ENCODE measurements at places on chromosomes 6 and 20. TPM values are rescaled to one million over a fixed set of nuclear protein-coding genes. Genes with fewer than 3 reads are reported as not detected.
A peak's percentile ranks its signal among the peaks of the same experiment; 100 is the strongest.

- H3K36me3 ChIP-seq = no peaks in the 10 kb centered on the region
- H3K27ac ChIP-seq = no peak overlapping the region
- no peaks in the 10 kb centered on the region for H3K4me1 ChIP-seq
- H3K4me3 ChIP-seq = no peak overlapping the region
These were observed 75.2 kb upstream of the ADGRF1 start for GRCh38 chr6:47117314-47117713.

- H3K4me3 ChIP-seq = no peak overlapping the region
- DNase-seq = no peak
- no peaks in the 10 kb centered on the region for H3K4me1 ChIP-seq
These were observed 497.0 kb downstream of the MAFB start for GRCh38 chr20:40192081-40192480.

Gene ISM1
- not detected for total RNA-seq

Gene ALDH5A1
- 0.78 TPM for total RNA-seq

Gene RAET1L
- not detected for total RNA-seq

- no peaks in the 10 kb centered on the region for H3K4me1 ChIP-seq
- peak; percentile 61 for DNase-seq
- H3K4me3 ChIP-seq = no peak overlapping the region
- H3K36me3 ChIP-seq = no peaks in the 10 kb centered on the region
- no peaks in the 10 kb centered on the region for H3K27me3 ChIP-seq
These were observed 559.6 kb downstream of the RFPL4B start for GRCh38 chr6:112906726-112907125.

DNA sequence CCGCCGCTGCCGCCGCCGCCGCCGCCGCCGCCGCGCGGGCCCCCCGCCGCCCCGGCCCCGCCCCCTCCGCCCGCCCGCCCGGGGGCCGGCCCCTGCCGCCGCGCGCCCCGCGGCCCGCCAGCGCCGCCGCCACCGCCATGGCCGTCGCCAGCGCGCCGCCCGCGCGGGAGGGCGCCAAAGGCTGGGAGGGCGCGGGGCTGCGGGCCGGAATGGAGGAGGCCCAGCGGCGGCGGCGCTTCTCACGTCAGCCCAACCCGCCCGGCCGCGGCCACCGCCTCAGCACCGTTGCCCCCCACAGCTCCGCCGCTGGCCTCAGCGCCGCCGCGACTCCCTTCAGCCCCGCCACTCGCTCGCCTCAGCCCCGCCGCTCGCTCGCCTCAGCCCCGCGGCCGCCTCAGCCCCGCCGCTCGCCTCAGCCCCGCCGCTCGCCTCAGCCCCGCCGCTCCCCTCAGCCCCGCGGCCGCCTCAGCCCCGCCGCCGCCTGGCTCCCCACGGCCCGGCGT, 258 bp downstream of the PHF10 start:
- H3K4me1 ChIP-seq = peaks cover 18% of the 10 kb centered on the region
- peak overlapping the region; percentile 96 for H3K4me3 ChIP-seq
- no peak for DNase-seq
- no peak overlapping the region for H3K27ac ChIP-seq

- peaks cover 16% of the 10 kb centered on the region for H3K36me3 ChIP-seq
- H3K4me3 ChIP-seq = peak overlapping the region; percentile 96
- no peaks in the 10 kb centered on the region for H3K27me3 ChIP-seq
- peak; percentile 2 for DNase-seq
- peaks cover 9% of the 10 kb centered on the region for H3K4me1 ChIP-seq
These were observed 533 bp downstream of the OSTM1 start for GRCh38 chr6:108074057-108074358.

DNA sequence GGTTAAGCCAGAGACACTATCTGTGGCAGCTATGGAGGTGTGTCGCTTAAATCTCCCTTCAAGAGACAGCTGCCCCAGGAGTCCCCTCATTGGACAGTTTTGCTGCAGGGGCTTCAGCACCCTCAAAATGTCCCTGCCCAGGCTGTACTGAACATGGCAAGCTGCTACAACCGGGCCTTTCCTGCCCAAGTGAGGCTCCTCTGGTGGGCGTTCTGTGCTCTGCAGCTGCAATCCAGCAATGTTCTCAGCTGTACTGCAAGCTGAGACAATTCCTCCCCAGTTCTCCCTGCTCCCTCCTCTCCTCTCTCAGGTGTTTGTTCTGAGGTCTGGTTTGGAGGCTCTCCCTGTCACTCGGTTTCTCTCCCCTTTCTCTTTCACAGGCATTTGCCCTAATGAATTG, 190.8 kb upstream of the LAMP5 start:
- H3K4me1 ChIP-seq = peaks cover 9% of the 10 kb centered on the region
- H3K27me3 ChIP-seq = no peaks in the 10 kb centered on the region
- no peaks in the 10 kb centered on the region for H3K36me3 ChIP-seq
- no peak for DNase-seq

GRCh38 chr6:129578315-129578714, 131.7 kb downstream of the ARHGAP18 start:
- no peaks in the 10 kb centered on the region for H3K27me3 ChIP-seq
- H3K36me3 ChIP-seq = peaks cover 4% of the 10 kb centered on the region
- DNase-seq = no peak
- H3K27ac ChIP-seq = no peak overlapping the region
- H3K4me1 ChIP-seq = peaks cover 11% of the 10 kb centered on the region
- no peak overlapping the region for H3K4me3 ChIP-seq

- H3K27ac ChIP-seq = no peak overlapping the region
- no peaks in the 10 kb centered on the region for H3K27me3 ChIP-seq
- H3K36me3 ChIP-seq = no peaks in the 10 kb centered on the region
- H3K4me3 ChIP-seq = no peak overlapping the region
These were observed 526.6 kb upstream of the MARCKS start for GRCh38 chr6:113330636-113330946.

DNA sequence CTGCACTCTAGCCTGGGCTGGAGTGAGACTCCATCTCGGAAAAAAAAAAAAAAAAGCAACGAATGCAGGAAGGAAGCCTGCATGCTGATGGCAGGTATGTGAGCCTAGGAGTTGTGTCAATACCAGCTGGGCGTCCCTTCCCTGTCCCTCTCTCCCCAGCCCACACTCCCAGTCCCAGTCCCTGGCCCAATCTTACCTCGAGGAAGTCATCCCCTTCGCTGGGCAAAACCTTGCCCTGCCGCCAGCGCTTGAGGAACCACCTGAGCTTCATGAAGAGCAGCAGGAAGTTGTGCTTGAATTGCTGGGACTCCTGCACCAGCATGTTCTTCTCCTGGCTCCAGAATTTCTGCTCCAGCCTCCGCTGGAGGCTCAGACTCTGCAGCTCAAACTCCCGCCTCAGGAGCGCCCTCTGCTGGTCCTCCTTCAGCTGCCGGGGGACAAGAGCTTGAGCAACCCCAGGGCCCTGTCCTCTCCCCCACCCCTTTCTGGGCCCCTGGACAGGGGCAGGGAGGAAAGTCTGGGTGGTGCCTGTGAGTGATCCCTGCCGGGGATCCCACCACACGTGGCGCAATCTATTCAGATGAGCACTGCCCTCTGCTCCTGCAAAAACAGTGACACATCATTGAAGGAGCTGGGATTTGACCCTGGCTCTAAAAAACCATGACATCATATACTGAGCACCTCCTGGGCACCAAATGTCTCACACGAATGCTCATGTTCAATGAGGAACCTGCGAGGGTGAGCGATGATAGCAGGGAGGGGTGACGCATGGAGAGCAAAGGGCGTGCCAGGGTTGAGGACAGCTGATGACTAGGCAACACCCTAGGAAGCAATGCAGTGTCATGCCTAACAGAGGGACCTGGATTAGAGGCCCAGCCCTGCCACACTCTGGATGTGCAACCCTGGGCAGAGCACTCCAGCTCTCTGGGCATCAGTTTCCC, 35.0 kb upstream of the DSN1 start:
- no peaks in the 10 kb centered on the region for H3K4me1 ChIP-seq
- peak; percentile 81 for DNase-seq
- no peak overlapping the region for H3K4me3 ChIP-seq
- H3K27ac ChIP-seq = no peak overlapping the region

- H3K27ac ChIP-seq = no peak overlapping the region
- no peaks in the 10 kb centered on the region for H3K36me3 ChIP-seq
- no peaks in the 10 kb centered on the region for H3K4me1 ChIP-seq
- no peaks in the 10 kb centered on the region for H3K27me3 ChIP-seq
- no peak for DNase-seq
These were observed 339.2 kb downstream of the PRKN start for GRCh38 chr6:162388383-162388777.

GRCh38 chr6:47977314-47977713, 133.7 kb downstream of the PTCHD4 start:
- no peaks in the 10 kb centered on the region for H3K36me3 ChIP-seq
- no peak for DNase-seq
- H3K27me3 ChIP-seq = no peaks in the 10 kb centered on the region
- H3K4me1 ChIP-seq = no peaks in the 10 kb centered on the region
- no peak overlapping the region for H3K27ac ChIP-seq
- no peak overlapping the region for H3K4me3 ChIP-seq

GRCh38 chr6:4775494-4776130, 592 bp upstream of the CDYL start:
- peaks cover 12% of the 10 kb centered on the region for H3K36me3 ChIP-seq
- DNase-seq = peak; percentile 91
- H3K27ac ChIP-seq = peak overlapping the region; percentile 81
- peak overlapping the region; percentile 70 for H3K4me3 ChIP-seq
- H3K27me3 ChIP-seq = no peaks in the 10 kb centered on the region

GRCh38 chr6:157768304-157768703, 54.7 kb upstream of the SNX9 start:
- no peak overlapping the region for H3K4me3 ChIP-seq
- no peak for DNase-seq
- H3K36me3 ChIP-seq = no peaks in the 10 kb centered on the region
- H3K27me3 ChIP-seq = no peaks in the 10 kb centered on the region

Gene SLC22A23
- total RNA-seq = 2.7 TPM

GRCh38 chr6:156741287-156742073, 35.7 kb upstream of the ARID1B start:
- H3K27me3 ChIP-seq = no peaks in the 10 kb centered on the region
- H3K36me3 ChIP-seq = no peaks in the 10 kb centered on the region
- DNase-seq = no peak

DNA sequence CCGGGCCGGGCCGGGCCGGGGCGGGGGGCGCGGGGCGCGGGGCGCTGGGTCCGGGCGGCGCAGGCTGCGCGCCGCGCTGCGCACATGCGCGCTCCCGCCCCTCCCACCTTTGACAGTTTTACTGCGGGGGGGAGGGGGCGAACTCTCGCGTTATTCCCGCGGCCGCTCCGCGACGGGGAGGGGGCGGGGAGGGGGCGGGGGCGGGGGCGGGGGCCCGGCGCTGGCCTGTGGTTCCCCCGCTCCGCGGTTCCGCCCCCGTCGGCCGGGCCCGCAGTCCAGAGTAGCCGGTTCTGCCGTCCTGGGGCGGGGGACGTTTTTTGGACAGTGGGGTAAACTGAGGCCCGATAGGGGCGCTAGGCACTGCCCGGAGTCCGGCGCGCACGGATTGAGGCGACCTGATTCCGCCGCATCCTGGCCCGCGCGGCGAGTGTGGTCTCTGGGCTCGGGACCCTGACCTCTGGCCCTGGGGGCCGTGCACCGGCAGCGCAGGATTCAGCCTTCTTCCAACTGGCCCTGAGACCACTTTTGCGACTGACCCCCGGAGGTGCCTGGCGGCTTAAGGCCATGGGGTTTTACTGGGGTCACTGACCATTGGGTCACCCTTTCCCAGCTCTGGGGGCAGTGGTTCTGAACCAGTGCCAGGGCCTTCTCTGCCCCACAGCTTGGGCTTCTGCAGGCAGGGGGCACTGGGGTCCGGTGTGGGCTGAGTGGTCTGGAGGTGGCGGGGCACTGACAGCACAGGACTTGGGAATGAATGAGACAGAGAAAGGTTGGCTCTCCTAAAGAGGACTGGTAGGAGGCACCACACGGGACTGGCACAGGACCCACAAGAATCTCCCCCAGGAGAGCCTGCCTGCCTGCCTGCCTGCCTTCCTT, at the start of gene ZNF512B:
ZNF512B (minus strand) TSS at position 93 of the 876 bp plus-strand sequence. CDS start 1,980 bp downstream, outside the sequence.
- no peak within 1 kb of the TSS for H3K27ac ChIP-seq
- H3K4me3 ChIP-seq = peak within 1 kb of the TSS; percentile 75
- peaks cover 36% of the 10 kb centered on the region for H3K36me3 ChIP-seq
- no peaks in the 10 kb centered on the region for H3K27me3 ChIP-seq
- H3K4me1 ChIP-seq = peaks cover 30% of the 10 kb centered on the region

DNA sequence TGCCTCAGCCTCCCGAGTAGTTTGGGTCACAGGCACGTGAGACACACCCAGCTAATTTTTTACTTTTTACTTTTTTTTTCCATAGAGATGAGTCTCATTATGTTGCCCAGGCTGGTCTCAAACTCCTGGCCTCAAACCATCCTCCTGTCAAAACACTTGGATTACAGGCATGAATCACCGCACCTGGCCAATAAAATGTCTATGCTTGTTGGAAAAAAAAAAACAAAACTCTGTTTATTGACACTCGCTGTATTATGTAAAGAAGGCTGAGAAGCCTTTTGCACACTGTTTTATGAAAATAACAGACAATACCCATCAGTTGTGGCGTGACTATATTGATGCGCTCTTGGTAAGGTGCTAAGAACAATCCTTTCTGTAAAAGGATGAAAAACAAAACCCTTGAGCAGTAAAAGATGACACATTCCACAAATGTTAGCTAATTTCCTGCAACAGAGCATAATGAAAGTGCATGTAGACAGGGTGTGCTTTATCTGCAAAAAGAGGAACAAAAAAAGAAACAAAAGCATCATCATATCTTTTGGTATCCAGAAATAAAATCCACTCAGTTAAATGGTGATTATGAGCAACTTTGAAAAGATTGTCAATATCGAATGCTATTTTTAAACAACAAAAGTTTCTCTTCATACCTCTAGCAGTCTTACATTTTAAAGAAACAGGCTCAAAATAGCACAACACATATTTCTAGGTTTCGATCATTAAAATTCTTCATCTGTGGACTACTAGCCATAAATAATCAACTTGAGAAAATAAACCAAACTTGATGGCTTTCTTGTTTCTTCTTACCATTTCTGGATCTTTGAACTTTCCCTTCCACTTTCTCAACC, 108.3 kb upstream of the PHACTR1 start:
- H3K4me1 ChIP-seq = peaks cover 26% of the 10 kb centered on the region
- H3K27ac ChIP-seq = peak overlapping the region; percentile 50
- no peaks in the 10 kb centered on the region for H3K27me3 ChIP-seq
- no peaks in the 10 kb centered on the region for H3K36me3 ChIP-seq
- peak overlapping the region; percentile 12 for H3K4me3 ChIP-seq

Gene PTCRA
- not detected for total RNA-seq

GRCh38 chr6:107807196-107807811, 16.8 kb downstream of the SCML4 start:
- peaks cover 5% of the 10 kb centered on the region for H3K4me1 ChIP-seq
- H3K36me3 ChIP-seq = no peaks in the 10 kb centered on the region
- H3K27ac ChIP-seq = no peak overlapping the region
- H3K27me3 ChIP-seq = no peaks in the 10 kb centered on the region
- no peak overlapping the region for H3K4me3 ChIP-seq
- DNase-seq = no peak

Gene SAMD5
- total RNA-seq = 16.2 TPM

- H3K36me3 ChIP-seq = peaks cover 9% of the 10 kb centered on the region
- H3K4me3 ChIP-seq = no peak overlapping the region
- H3K4me1 ChIP-seq = peaks cover 75% of the 10 kb centered on the region
These were observed 19.3 kb downstream of the JPH2 start for GRCh38 chr20:44167736-44168135.

- no peaks in the 10 kb centered on the region for H3K4me1 ChIP-seq
- no peak overlapping the region for H3K4me3 ChIP-seq
- no peaks in the 10 kb centered on the region for H3K36me3 ChIP-seq
These were observed 28.3 kb downstream of the GLP1R start for GRCh38 chr6:39076623-39077535.
